GOT3 (cell line): ENCODE measurements at places on chromosomes 3 and 15.

DNA sequence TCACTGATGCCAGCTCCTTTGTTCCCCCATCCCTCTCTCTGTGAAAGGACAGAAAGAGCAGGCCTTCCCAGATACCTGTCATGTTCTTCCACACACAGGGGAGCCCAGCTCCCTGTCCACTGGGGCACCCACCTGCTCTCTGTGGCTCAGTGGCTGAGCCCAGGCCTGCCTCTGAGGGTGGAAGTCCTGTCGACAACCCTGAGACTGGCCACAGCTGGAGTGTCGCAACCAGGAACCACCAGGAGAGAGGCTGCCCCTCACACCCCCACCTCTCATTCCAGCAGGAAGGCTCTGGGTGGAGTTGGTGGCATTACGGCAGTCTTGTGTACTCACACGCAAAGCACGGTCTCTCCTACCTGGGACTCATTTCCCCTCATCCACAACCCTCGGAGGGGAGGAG, 66.3 kb downstream of the MEGF11 start:
- DNase-seq, result no peak

DNA sequence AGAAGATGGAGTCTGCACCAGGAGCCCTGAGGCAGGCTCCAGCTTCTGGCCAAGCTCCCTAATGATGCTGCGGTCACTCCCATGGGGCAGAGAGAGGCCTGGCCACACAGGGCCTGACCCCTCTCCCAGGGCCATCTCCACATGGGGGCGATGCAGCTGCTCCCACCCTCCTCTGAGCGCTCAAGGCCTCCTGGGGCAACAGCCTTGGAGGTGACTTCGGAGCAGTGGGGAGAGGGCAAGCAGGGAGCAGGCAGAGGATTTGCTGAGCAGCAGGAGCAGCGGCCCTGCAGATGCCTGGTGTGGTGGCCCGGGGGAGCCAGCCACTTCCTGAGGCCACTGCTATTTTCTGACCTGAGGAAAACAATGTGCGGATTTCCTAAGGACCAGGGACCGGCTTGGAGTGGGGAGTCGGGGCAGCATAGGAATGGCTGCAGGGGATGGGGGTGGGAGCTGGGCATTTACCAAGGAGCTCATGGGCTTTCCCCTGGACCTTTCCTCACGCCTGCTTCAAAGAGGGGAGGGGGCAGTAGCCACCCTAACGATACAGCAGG, 81.6 kb upstream of the RPL32 start:
- DNase-seq, result no peak

DNA sequence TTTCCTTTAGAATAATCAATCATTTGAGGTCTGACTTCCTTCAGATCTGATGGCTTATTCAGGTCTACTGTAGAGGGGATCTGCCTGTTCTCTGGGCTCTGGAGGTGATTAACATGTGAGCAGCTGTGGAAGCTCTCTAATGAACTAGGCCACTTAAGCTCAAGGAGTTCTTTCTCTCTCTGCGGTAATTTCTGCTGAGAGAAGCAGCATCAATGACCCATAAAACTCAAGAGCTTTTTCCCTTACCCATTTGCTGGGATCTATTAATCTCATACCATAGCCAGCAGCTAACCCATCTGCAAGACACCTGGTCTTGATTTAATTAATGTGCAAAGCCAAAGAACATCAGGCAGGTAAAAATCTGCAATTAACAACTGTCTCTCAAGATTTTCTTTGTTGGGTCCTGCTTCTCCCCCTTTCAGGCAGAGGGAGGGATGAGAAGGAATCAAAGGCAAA, 73.2 kb upstream of the DLG1 start:
- DNase-seq, result no peak

- DNase-seq, result peak; percentile 31
These were observed 67.2 kb downstream of the LIPC start for GRCh38 chr15:58498821-58499580.

DNA sequence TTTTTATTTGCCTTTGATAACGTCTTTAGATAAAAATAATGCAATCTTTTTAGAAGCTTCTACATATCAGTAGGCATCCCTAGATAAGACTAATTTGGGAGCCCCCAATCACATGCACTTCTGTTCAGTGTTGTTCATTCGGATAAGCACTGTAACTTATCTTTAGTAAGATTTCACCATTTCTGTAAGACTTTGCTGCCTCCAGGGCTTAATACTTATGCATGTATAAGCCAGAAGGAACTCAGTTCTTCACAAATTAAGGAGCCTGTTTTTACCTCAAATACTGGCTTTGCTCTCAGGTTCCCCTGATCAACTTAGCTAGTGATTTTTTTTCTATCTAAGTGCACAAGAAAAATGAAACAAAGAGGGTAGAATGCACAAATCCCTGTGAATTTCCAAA, 20.3 kb downstream of the DOCK3 start:
- DNase-seq, result no peak

DNA sequence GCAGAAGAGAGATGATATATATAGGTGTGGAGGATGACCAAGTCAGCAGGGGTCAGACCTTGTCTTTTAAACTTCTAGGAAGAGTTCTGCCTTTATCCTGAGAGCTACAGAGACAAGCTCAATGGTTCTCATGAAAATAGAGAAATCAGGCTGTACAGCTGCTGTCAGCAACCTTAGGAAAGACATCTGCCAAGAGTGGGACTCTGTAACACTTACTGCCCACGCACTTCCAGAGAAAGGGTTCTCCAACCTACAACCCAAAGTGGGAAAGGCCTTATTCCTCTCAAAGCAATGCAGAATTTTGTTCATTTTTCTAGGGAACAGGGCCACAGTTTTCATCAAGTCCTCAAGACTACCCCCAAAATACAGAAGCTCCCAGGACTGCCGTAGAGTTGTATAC, 138.7 kb downstream of the STT3B start:
- no peak for DNase-seq

GRCh38 chr3:116863822-116864589, 154.4 kb downstream of the TUSC7 start:
- no peak for DNase-seq

- DNase-seq, result no peak
These were observed 22.5 kb upstream of the SRGAP3 start for GRCh38 chr3:9271903-9272302.

DNA sequence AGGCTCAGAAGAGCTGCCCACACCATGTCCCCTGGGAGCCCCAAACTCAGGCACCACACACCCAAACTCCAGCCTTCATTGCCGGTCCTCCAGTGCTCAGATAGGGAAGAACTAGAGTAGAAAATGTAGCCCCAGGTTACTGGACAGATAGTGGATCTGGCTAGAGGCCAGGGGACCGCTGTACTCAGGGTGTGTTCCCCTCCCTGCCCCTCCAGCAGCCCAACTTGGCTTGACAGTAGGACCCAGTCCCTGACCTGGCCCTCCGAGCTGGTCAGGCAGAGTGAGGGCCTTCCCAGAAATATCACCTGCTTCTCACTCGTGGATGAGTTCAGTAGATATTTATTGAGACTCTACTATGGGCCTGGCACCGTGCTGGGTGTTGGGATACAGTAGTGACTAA, 100.0 kb downstream of the CORO2B start:
- DNase-seq, result no peak

GRCh38 chr3:13050446-13050845, 22.8 kb downstream of the IQSEC1 start:
- no peak for DNase-seq

DNA sequence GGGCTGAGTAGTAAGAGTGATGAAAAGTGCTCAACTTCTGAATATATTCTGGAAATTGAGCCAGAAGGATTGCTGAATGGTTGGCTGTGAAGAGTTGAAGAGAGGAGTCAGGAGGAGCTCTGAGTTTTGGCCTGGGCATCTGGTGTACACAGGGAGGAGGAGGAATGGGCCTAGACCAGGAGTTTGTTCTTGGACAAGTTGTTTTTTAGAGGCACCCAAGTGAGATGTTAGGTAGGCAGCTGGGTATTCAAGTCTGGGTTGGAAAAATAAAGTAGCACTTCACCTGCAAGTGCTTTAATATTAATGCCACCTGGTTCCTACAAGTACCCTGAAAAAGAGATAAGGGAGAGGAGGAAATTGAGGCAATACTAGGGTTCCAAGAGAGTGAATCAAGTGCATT, 14.7 kb downstream of the BSN start:
- DNase-seq, result no peak

GRCh38 chr3:151766454-151766853, 32.7 kb downstream of the AADACL2 start:
- no peak for DNase-seq

GRCh38 chr3:194128202-194128918, 7.6 kb upstream of the HES1 start:
- no peak for DNase-seq

DNA sequence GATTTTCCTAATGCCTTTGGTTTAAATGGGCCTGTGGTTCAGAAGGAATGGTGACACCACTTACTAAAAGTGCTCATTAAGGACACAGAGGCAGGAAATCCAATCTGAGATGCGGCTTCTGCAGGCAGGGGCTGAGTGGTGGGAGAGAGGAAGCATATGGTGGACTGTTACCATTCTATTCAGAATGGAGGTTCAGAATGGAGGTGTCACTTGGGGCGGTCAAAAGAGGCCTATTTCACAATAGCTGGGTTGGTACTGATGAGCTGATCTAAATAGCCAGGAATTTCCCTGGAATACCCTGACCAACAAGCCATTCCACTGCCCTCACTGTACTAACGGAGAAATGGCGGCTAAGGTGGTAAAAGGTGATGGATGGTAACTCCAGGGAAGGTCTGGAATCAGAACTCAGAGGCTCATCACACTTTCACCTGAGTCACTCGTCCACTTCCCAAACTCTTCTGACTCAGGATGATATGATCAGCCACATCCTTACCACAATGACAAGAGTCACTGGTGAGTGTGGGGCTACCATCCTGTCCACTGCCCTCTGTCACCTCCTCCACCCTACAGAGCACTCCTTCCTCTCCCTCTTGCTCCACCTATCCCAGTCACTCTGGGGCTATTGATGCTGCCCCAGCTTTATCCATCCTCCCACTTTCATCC, 15.7 kb downstream of the RFT1 start:
- no peak for DNase-seq

DNA sequence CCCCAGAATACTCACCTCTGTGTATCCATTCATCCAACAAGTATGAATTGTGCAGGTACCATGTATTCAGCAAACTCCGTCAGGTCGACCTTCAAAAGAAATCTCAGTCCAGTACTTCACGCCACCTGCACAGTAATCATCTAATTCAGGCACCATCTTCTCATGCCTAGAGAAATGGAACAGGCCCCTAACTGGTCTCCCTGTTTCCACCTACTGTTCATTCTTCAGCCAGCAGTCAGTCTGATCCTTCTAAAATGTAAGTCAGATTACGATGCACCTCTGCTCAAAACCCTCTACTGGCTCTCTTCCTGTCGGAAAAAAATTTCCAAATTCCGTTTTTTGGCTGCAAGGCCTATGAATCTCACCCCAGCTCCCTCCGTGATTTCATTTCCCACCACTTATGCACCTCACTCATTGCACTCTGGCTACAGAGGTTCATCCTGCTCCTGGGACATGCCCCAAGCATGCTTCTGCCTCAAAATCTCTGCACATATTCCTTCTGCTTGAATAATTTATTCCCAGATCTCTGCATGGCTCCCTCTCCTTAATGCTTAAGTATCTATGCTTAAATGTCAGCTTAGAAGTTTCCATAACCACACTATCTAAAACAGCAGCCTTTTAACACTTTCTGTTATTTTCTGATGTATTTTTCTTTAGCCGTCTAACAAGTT, 47.5 kb upstream of the PPP2R3A start:
- no peak for DNase-seq
